Kidney capillary endothelial cell (primary cell): ENCODE measurements at places on chromosomes 7 and 10.

DNA sequence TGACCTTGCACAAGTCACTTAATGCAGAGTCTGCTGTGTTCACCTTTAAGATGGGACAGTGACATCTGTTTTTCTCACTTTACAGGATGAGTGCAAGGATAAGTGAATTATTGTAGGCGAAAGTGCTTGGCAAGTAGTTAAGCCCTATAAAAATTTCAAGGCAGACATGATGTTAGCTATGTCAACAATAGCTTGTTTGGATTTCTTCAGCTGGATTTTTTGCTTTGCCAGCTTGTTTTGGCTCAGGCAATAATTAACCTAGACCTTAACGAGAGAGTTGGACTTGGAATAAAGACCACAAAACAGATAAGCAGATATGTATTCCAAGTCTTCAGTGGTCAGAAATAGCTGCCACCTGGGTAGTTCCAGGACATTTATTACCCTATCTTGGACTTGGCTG lies 255.2 kb downstream of the ARL4A start:
- no peak for DNase-seq

DNA sequence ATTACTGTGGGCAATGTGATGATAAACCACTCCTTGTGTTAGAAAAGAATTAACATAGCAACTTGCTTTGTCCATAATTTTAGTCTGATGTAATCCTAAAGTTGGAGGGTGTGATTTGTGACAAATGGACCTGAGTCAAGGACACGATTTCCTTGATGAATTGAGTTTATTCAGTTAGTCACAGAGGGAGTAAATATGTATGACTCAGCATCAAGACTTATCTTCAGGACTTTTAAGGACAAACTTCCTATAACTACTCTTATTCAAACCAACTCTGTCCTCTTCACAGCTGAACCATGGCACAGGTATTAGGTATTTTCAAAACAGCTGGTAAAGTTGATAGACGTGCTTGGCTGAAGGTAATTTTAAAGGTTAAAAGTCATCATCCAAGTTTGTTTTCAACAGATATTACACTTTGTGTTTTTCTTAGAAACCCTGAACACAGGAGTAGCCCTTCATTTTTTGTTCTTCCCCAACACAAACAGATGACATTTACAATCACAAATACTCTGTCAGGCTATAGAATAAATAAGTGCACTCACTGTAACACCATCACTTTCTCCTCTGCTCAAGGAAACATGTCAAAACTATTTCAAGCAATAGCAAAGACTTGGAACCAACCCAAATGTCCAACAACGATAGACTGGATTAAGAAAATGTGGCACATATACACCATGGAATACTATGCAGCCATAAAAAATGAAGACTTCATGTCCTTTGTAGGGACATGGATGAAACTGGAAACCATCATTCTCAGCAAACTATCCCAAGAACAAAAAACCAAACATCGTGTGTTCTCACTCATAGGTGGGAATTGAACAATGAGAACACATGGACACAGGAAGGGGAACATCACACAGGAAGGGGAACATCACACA lies 54.5 kb downstream of the COA1 start:
- peak; percentile 83 for DNase-seq

DNA sequence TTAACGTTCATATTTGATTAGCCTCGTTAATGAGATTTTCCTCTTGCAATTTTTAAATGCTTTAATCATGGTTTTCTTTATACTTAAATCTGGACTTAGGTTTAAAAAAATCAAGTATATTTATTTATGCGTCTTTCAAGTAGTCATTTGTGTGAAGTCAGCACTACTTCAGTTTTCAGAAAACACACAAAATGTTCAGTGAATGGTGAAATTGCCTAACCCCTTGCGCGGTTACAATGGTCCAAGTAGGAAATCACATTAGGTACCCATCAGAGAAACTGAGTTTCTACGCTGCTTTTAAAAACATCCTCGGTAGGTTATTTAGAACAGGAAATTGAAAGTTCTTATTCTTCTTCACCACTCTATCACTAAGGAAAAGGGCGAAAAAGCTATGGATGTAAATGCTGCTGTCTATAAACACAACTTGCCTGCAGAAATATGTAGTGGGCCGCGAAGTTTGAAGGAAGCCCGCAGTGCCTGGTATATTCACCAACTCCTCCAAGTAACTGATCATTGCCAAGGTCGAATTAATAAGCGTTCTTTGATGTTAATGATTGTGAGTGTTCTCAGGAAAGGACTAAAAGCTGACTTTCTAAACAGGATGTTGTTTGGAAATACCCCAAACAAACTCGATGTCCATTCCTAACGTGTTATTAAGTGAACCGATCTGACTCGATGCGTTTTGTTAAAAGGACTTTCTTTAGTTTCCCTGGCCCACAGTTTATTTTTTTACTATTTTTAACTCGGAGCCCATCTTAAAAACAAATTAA lies 1.0 kb downstream of the SYPL1 start:
- DNase-seq: peak; percentile 49

DNA sequence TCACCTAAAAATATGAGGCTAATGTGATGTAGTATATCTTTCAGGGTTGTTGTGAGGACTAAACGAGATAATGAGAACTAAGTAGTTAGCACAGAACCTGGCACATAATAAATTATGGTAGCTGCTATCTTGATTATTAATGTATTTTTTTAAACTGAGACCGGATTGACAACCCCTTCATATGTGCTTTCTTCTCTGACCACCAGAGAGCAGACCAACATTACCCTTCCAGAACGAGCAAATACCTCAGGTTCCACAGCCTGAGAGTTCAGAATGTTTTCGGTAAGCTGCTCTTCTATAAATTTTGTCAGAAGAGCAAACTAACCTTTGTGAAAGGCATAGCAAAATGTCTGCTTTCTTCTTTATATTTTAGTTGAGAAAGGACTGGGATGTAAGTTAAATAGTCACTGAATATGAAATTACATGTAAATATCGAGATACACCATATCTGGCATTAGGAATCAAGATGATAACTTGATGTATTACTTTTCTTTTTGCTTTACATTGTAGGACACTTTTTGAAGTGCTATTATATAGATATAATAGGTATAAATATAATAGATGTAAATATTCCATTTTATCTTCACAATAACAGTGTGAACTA lies 13.6 kb upstream of the BPGM start:
- DNase-seq: peak; percentile 68

- no peak for DNase-seq
Observed at GRCh38 chr10:16967866-16968415, 150.7 kb upstream of the RSU1 start.

DNA sequence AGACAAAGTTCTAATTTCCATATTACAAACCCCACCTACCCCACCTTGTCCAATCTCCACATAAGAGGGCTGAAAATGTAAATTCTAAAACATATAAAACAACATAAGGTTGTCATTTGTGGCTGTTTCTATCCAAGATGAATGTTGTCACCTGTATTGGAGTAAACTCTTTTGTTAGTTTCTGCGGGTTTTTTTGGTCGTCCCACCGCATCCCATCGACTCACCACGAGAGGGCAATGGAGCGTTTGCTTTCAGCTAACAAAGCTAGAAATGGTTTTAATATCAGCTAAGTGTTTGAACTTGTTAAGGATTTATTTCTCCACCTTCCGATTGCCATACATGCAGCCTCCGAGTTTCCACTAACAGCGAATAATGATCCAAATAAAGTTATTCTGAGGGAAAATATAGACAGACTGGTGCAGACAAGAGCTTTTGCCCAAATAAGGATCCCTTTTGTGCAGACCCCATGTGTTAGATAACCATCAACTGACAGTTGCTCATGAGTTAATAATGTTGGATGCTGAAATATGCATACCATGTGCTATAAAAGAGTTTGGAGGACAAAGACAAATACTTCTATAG lies 137.2 kb downstream of the ARID5B start:
- no peak for DNase-seq

DNA sequence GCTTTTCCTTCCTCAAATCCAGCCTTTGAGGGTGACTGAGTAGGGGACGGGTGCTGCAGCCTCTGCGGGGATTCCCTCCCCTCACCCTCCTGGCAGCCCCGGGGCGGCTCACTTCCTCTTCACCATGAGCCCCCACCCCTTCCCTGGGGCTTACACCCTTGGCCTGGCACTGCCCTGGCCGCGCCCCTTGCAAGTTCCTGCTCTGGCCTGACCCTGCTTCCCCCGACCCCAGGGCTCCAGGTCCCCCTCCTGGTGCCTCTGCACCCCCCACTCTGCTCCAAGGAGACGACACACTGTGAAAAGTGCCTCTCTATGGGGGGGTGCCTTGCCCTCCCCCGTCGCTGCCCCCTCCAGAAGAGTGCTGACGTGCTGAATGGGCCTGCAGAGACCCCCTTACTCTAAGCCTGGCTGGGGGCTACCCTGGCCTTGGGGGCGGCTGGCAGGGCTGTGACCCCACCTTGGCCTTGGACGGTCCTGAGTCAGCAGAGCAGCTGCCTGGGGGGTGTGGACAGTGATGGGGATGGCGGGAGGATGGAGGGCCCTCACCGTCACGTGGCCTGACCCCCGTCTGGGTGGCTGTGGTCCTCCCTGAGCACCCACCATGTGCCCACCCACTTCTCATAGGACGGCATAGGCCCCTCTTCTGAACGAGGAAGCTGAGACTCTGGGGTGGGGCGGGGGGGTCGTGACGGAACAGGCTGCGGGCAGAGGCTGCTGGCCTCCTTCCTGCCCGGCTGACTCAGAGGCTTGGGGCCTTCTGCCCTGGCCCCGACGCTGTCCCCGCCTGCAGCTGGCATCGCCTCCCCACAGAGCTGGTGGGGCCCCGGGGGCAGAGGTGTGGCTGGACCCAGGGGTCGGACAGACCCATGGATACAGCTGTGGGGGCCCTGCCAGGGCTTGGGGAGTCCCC lies 9.8 kb downstream of the LFNG start:
- peak; percentile 62 for DNase-seq

DNA sequence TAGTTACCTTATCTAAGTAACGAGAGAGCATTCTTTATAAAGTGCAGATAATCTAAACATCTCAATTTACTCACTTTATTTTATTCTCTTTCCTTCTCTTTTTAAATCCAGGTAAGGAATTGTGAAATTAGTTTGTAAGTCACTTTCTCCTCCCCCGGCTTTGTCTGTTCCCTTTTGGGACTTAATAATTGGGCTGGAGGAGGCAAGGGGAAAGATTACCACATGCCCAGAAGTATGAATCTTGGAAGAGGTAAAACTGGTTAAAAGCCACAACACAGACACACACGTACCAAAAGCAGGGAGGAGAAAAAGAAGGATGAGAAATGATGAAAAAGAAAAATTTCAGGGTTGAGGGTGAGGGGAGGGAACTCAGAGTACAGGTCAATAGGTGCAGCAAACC lies 63.3 kb upstream of the LRRC17 start:
- no peak for DNase-seq

DNA sequence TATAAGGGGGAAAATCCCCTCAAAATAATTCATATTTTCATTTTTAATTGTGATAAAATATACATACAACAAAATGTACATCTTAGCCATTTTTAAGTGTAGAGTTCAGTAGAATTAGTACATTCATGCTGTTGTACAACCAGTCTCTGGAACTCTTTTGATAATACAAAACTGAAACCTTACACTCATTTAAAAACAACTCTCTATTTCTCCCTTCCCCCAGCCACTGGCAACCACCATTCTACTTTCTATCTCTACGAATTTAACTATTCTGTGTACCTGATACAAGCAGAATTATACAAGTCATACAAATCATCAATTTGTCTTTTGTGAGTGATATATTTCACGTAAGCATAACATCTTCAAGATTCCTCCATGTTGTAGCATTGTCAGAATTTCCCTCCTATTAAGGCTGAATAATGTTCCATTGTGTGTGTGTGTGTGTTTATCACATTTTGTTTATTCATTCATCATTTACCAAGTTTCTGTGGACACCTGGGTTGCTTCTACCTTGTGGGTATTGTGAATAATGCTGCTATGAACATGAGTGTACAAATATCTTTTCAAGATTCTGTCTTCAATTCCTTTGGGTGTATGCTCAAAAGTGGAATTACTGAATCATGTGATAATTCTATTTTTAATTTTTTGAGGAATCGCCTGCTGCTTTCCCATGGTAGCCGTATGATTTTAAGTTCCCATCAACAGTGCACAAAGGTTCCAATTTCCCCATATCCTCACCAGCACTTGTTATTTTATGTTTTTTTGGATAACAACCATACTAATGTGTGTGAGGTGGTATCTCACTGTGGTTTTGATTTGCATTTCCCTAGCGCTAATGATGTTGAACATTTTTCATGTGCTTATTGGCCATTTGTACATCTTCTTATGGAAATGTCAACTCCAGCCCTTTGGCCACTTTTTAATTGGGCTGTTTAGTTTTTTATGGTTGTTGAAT lies 4.7 kb upstream of the EBLN1 start:
- DNase-seq: no peak

- no peak for DNase-seq
Observed at GRCh38 chr10:34540492-34540891, 274.6 kb downstream of the PARD3 start.

- no peak for DNase-seq
Observed at GRCh38 chr10:113435881-113436280, 117.0 kb upstream of the HABP2 start.

DNA sequence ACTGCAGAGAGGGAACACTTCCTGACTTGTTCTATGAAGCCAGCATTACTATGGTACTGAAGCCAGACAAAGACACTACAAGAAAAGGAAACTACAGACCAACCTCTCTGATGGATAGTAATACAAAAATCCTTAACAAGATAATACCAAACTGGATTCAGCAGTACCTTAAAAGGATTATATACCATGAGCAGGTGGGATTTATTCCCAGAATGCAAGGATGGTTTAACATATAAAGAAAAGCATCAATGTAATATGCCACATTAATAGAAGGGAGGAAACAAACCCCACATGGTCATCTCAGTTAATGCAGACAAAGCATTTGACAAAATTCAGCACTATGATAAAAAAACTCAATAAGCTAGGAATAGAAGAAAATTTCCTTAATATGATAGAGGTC lies 47.2 kb downstream of the EBLN1 start:
- no peak for DNase-seq
